Activated effector memory CD4-positive, alpha-beta T cell treated with Interleukin-2 at 50 U/mL for 16 hours (primary cell): ENCODE measurements at places on chromosomes 7 and 10.

DNA sequence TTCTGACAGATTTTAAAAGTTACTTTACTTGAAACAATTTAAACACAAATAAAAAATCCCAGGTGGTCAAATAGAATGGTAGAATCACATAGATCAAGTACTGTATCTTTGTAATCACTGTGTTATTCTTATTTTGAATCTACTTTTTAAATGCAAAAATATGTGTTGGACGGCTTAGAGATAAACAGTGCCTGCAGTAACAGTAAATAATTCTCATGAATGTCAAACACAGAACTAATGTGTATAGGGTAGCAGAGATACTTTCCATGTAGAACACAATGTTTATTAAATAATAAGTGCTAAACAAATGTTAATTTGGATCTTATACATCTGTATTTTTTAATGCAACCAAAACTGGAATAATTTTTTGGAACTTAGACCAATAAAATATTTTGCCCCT lies 1199.4 kb downstream of the SORCS1 start:
- DNase-seq: no peak

DNA sequence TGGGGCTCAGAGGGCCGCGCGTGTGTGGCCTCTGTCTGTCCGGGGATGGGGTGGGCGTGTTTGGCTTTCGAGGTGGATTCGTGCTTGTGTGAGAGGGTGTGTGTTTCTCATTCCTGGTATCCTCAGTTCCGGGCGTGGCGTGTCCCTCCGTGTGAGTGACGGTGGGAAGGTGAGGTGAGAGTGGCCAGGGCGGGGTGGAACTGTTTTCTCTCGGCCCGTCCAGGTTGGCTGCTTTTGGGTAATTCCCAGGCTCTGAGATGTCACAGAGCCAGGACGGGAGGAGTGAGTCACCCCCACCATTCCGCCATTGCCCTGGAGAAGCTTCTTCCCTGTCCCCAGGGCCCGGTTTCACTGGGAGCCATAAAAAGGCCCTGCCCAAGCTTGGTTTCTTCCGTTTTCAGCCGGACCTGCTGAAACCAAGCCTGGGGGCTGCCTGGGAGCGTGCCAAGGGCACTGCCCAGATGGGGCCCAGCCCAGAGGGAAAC lies 21.3 kb upstream of the CLDN4 start:
- no peak for DNase-seq

- no peak for DNase-seq
These were observed 40.4 kb downstream of the WIPI2 start for GRCh38 chr7:5230265-5231067.

- DNase-seq: no peak
These were observed 146.2 kb upstream of the LYZL1 start for GRCh38 chr10:29142516-29143314.

DNA sequence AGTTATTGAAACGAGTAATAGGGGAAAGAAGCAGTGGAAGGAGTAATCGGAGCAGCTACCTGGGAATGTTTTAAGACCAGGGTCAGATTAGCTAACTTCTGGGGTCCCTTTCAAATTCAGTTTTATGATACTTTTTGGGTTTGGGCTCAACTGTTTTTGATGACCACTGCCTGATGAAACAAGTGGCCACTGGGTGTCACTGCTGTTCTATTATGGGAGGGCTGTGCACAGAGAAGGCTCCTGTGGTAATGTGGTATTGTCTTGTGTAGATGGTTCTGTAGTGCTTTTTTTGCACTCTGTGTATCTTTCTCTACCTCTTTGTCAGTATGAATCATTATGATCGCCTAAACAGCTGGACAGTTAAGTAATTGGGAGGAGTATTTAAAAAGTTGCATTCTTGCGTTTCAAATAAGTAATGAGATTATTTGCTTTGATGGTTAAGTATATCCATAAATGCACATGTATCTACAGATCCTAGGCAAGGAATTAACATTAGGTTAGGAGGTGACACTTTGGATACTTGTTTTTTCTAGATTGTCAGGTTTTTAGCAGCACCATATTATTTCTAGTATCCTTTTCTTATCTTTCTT lies 128.4 kb downstream of the ABCA13 start:
- no peak for DNase-seq
